ENCODE measurements at places on chromosomes 1 and 21.

GRCh38 chr1:99811747-99812146 is 38.4 kb upstream of the AGL start:
- DNase-seq, result no peak

- no peak for DNase-seq
Measured at GRCh38 chr1:3968851-3969250, 68.8 kb upstream of the C1orf174 start.

GRCh38 chr1:31944205-31945089 is 6.3 kb upstream of the PTP4A2 start:
- DNase-seq, result peak; percentile 70

DNA sequence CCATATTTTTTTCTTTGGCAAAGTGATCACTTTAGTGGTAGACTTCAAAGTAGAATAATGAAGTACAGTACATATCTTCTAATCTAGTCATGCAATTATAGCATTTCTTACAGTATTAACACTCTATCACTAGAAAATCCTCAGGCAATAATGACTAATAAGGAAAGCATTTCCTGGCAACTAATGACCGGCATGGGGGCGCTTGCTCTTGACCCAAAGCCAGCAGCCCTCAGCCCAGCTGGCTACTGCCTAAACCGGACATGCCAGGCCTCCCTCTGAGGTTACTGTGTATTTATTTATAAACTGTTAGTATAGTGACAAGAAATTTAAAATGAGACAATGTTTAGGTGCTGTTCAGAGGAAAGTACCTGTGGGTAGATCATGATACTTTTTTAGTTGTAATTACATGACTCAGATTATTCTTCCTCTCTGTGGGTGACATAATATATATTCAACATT is 633.8 kb downstream of the PTPRC start:
- DNase-seq, result peak; percentile 99

- peak; percentile 66 for DNase-seq
Measured at GRCh38 chr1:245469734-245470133, 314.9 kb downstream of the KIF26B start.

DNA sequence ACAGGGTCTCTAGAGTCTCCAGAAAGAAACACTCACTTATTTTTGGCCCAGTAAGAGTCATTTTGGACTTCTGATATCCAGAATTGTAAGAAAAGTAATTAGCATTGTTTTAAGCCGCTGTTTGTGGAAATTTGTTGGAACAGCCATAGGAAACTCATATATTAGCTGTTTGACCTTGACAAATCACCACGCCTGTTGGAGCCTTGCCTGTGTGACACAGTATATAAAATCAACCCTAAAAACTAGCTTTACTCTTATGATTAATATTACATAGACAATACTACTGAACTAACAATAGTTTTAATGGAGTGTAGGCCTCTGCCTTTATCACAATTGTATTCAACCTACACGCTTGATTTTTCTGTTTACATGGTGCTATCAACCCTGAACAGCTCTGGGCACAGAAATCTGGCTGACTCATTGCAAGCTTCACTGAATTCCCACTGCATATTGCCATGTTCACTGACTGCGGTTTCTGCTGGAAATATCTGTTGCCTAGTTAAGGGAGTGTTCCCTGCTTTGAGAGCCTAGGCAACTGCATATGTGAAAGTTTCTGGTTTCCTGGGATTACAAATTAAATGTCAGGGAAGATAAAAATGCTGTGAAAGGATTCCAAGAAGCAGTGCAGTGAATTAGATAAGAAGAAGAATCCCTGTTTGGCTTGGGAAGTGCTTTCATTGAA is 419.5 kb upstream of the DEPDC1 start:
- DNase-seq, result no peak

- no peak for DNase-seq
Measured at GRCh38 chr1:16321176-16321867, 31.0 kb downstream of the FBXO42 start.

- peak; percentile 23 for DNase-seq
Measured at GRCh38 chr21:44298301-44298700, 1.6 kb upstream of the PFKL start.

DNA sequence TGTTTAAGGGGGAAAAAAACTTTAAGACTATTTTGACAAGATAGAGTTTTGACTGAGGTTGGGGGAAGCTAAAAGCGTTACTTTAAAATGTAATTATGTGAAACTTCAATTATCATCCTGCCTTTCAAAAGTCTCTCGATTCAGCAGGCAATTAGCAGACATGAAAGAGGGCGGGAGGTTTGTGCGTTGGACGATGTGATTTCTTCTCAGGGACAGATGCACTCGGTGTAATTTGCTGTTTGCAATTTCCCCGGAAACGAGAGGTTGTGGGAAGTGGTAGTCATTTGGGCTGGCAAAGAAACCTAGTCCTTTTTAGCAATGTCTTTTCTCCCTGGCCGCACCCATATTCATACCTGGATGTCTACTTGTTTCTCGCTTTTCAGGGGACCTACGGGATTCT is 27.1 kb downstream of the KAZN start:
- DNase-seq, result no peak

DNA sequence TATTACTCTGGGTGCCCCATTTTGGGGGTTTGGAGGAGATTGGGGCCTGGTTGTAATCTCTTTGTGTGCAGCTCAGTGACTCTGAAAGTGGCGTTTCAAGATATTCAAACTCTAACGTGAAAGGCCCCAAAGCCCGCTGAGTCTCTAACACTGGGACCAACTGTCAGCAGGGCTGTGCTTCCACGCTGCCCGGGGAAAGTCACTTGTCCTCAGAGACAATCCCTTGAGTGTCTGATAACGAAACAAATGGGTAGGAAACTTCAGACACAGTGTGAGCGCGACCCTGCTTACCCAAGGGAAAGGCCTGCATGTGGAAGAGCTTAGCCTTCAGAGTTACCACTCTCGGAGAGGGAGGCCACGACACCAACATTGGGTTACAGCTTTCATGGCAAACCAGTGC is 837 bp downstream of the UBASH3A start:
- no peak for DNase-seq

- DNase-seq, result no peak
Measured at GRCh38 chr1:109402025-109402424, 4.3 kb upstream of the SORT1 start.

- peak; percentile 13 for DNase-seq
Measured at GRCh38 chr1:83999316-83999819, 436 bp upstream of the TTLL7 start.

DNA sequence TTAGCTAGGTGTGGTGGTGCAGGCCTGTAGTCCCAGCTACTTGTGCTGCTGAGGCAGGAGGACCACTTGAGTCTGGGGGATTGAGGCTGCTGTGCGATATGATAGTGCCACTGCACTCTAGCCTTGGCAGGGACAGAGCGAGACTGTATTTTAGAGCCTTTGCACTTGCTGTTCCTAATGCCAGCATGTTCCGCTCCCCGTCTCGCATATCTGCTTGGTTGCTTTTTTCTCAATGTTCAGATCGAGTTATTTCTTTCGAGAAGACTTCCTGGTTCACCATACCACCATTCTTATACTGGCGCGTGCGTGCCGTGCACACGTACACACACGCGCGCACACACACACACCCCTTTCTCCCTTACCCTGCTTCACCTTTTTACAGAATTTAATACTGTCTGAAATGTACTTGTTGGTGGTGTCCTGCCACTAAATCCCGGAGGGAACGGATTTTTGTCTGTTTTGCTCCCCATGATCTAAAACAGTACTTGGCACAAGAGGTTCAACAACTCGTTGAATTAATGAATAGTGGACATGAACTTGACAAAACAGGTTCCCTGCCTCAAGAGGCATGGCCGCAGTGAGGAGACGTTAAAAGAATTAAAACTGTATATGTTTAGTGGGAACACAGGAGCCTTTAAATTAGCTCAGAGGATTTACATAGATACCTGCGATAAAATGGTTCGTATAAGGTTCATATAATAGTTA is 1.1 kb upstream of the RPRD2 start:
- DNase-seq, result no peak

- no peak for DNase-seq
Measured at GRCh38 chr1:45297666-45298356, 28.9 kb upstream of the HPDL start.

- no peak for DNase-seq
Measured at GRCh38 chr1:178324003-178324402, 172.8 kb downstream of the CLEC20A start.

- no peak for DNase-seq
Measured at GRCh38 chr1:232951180-232951579, 769 bp downstream of the NTPCR start.

- DNase-seq, result no peak
Measured at GRCh38 chr21:43994085-43994484, 18.0 kb upstream of the TRAPPC10 start.

DNA sequence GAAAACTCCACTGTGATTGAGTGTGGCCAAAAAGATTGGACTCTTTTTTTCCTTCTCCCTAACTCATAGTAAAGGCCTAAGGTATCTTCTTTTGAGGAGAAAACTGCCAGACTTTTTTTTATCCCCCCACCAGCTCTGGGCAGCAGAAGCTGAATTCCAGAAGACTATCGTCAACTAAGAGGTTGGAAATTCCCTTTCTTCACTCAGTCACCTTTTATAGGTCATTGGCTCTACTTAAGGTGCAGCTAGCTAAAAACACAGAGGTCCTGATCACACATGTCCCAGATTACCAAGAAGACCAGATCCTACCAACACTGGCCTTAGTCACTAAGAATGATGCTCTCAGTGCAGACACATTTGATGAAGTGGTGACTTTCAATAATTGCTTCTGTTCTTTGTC is 1441.2 kb downstream of the PLA2G4A start:
- no peak for DNase-seq

DNA sequence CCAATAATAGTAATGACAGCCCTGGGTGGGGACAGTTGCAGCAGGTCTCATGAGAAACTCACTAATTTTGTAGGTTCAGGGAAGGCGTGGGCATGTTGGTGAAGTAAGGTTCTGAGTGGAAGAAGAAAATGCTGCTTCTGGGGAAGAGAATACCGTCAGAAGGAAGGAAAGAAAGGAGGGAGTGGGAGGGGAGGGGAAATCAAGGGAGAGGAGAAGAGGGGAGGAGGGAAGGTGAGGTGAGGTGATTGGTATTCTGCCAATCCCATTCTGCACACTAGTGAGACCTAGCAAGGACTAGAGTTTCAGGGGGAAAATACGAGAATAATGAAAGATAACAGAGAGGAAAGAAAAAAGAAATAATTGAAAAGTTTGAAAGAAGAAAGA is 32.4 kb upstream of the MGST3 start:
- DNase-seq, result no peak

- DNase-seq, result no peak
Measured at GRCh38 chr1:90189889-90190288, 195.0 kb downstream of the ZNF326 start.

DNA sequence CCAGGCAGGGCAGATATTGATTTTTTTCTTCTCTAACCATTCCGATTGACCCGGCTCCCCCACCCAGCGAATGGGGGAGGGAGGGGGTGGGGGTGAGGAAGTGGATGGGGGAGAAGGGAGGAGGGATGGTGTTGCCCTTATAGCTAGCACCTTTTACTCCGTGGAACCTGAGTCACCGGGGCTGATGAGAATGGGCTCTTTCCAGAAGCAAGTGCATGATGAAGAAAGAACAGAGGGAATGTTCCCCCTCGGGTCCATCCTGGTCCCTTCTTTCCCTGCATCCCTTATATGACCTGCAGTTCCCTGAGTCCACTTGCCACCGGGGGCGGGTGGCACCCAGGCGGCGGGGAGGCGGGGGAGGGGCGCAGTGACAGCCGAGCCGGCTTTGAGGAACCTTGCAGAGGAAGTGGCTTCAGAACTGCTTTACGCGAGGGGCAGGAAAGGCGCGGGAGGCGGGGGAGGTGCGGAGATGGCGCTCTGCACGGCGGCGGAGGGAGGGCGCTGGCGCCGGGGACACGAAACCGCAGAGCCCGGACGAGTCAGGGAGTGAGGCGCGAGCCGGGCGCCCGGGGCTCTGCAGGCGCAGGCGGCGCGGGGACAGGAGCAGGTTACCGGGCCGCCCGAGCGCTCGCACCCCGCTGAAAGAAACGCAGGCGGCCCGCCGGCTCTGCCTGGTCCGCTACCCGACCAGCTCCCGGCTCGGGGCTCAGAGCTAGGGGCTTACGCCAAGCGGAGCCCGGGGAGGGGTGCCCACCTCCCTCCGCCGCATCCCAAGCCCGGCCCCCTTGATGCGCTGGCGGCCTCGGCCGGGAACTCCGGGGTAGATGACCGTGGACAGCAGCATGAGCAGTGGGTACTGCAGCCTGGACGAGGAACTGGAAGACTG is 49.7 kb downstream of the RASSF5 start:
- DNase-seq, result peak; percentile 47

- no peak for DNase-seq
Measured at GRCh38 chr1:204114606-204115005, 37.2 kb downstream of the ETNK2 start.

- no peak for DNase-seq
Measured at GRCh38 chr1:211697356-211697755, 21.9 kb upstream of the NEK2 start.

GRCh38 chr1:39925721-39926342 is 24.1 kb upstream of the MYCL start:
- DNase-seq, result no peak

DNA sequence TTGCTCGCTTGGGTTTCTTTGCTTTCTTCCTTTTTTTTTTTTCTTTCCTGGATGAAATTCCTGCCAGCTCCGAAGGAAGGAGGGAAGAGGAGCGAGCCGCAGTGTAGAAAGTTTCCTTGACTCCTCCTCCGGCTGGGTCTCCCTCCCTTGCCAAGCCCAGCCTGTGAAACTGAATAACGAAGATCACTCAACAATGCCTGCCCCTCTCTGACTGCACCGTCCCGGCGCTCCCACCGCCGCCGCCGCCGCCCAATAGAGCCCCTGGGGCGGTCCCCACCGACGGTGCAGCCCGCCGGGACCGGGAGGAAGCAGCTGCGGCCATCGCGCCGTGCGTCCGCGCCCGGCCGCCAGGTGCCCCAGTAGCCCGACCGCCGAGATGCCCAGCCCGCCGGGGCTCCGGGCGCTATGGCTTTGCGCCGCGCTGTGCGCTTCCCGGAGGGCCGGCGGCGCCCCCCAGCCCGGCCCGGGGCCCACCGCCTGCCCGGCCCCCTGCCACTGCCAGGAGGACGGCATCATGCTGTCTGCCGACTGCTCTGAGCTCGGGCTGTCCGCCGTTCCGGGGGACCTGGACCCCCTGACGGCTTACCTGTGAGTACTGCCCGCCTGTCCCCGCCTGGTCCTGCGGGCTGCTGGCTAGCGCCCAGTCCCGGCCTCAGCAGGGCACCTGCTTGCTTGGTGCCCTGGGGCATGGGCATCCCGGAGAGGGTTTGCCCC is at the start of gene LGR6:
TSS of gene LGR6 (plus strand) at position 186 of the 714 bp plus-strand sequence. CDS start at position 377, 191 bp downstream.
- no peak for DNase-seq

DNA sequence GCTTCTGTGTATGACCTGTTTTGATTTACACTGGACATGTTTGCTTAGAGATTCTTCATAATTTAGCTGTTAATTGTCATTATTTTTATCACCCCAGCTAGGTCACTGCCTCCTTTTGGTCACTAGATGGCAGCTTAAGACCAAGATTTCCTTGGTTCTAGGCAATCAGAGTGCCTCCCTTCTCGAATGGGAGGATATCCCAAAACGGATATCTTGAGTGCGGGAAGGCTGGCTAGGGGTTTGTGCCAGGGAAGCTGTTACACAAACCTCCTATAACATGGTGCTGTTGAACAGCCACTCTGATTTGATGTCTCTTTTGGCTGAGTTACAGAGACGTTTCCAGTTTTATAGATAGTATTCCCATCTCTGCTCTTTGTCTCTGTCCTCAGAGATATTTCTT is 283.5 kb downstream of the S1PR1 start:
- peak; percentile 12 for DNase-seq

Measured in trophoblast cell (in vitro differentiated cells and primary cell).